Stimulated activated CD4-positive, alpha-beta T cell treated with anti-CD3 and anti-CD28 coated beads, TNF-alpha, amount 100 ng/mL, for 24 hours (primary cell): ENCODE measurements at places on chromosomes 4 and X.

GRCh38 chrX:12965131-12965940 lies 9.6 kb upstream of the TMSB4X start:
- no peak for DNase-seq

DNA sequence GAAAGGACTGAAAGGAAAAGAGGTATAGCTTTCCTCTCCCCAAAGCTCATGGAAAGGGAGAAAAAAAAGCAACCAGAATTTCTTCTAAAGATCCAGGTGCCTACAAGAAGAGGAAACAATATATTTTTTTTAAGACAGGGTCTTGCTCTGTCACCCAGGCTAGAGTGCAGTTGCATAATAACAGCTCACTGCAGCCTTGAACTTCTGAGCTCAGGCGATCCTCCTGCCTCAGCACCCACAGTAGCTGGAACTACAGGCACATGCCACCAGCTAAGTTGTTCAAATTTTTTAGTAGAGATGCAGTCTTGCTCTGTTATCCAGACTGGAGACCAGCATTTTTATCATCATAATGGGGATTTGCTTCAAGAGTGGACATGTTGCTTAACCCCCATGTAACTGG lies 30.5 kb upstream of the BBS12 start:
- no peak for DNase-seq

GRCh38 chrX:102837847-102838246 lies 99.2 kb upstream of the RAB40AL start:
- no peak for DNase-seq

DNA sequence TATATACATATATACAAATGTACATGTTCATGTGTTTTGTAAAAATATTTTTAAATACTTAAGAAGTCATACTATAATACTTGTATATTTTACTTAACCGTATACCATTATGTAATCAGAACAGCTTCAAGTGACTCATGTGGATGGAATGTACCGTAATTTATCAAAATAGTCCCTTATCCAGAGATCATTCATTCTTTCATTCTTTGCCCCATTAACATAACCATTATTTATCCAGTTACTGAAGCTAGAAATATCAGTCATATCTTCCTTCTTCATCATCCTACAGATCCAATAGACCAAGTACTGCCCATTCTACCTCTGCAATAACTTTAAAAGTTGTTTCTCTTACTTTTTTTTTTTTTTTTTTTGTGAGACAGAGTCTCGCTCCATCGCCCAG lies 164.2 kb downstream of the MAB21L2 start:
- no peak for DNase-seq

GRCh38 chr4:38791010-38791409 lies 8.2 kb upstream of the TLR10 start:
- DNase-seq: no peak

DNA sequence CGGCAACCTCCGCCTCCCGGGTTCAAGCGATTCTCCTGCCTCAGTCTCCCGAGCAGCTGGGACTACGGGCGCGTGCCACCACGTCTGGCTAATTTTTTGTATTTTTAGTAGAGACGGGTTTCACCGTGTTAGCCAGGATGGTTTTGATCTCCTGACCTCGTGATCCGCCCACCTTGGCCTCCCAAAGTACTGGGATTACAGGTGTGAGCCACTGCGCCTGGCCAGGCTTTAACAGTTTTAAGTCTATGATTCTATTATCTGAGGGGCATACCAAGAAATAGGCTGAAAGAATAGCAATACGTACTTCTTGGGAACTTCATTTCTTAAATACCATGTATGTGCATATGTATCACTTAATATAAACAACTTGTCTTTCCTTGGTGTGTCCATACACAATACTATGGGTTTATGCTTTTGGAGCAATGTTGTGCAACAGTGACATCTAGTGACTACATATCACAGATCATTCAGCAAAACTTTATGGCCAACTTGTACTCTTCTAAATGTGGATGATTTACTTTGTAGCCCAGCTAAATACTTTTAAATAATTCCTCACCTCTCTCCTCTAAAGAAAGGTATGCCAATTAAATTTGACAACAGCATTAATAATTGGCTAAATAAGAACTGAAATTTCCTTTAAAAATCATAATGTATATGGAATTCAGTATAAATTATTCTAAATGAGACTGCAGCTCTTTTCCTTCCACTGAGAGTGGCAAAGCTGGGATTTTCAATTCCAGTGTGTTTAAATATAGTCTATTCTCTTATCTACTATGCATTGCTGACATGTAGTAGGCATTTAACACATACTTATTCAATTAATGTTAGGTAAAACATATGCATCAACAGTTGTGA lies 10.4 kb downstream of the SLC9B1 start:
- DNase-seq: no peak

GRCh38 chr4:103478734-103479133 lies 241.1 kb downstream of the TACR3 start:
- no peak for DNase-seq

GRCh38 chr4:21032089-21032645 lies 331.9 kb downstream of the PACRGL start:
- no peak for DNase-seq

- DNase-seq: no peak
Measured at GRCh38 chrX:131394384-131394783, 105.3 kb upstream of the IGSF1 start.

DNA sequence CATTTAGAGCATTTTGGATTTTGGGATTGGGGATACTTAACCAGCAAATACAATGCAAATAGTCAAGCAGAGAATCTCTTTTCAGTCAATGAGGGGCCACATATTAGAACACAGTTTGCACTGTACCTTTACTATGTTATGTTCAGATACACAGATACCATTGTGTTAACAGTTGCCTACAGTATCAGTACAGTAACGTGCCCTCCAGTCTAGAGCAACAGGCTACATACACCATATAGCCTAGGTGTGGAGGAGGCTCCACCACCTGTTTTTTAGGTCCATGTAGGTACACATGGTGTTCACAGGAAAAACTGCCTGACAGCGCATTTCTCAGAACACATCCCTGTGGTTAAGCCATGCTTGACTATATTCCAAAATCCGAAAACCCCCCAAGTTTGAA lies 9.1 kb downstream of the GRPEL1 start:
- DNase-seq: no peak
